ENCODE measurements at places on chromosomes 5 and 9. TPM values are rescaled to one million over a fixed set of nuclear protein-coding genes. Genes with fewer than 3 reads are reported as not detected.

EQTN gene
- total RNA-seq, result not detected

C5orf34 gene
- 4.1 TPM for total RNA-seq

FOXI1 gene
- total RNA-seq, result not detected

SPINK9 gene
- not detected for total RNA-seq

PRSS3 gene
- 0.26 TPM for total RNA-seq

KDM3B gene
- 39.8 TPM for total RNA-seq

FRMD3 gene
- total RNA-seq, result 0.66 TPM

MRPL36 gene
- 58.0 TPM for total RNA-seq

DNA sequence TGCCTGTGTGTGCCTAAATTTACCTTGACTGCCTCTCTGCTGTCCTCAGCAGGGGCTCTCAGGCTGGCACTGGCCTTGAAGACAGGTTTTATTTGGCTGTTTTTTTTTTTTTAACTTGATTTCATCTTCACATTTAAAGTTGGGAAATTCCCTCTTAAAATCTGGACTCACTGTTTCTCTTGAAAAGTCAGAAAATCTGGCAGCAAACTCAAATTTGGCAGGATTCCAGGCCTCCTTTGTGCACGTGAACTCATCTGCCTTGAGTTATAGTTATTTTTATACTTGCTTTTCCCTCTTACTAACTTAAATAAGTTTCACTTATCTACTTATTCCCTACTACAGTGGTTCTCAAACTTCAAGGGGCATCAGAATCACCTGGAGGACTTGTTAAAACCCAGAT lies 118.4 kb upstream of the MAP3K1 start:
- no peaks in the 10 kb centered on the region for H3K36me3 ChIP-seq
- no peak overlapping the region for H3K4me3 ChIP-seq
- peak; percentile 53 for DNase-seq
- peaks cover 2% of the 10 kb centered on the region for H3K27me3 ChIP-seq
- H3K27ac ChIP-seq, result no peak overlapping the region

DNA sequence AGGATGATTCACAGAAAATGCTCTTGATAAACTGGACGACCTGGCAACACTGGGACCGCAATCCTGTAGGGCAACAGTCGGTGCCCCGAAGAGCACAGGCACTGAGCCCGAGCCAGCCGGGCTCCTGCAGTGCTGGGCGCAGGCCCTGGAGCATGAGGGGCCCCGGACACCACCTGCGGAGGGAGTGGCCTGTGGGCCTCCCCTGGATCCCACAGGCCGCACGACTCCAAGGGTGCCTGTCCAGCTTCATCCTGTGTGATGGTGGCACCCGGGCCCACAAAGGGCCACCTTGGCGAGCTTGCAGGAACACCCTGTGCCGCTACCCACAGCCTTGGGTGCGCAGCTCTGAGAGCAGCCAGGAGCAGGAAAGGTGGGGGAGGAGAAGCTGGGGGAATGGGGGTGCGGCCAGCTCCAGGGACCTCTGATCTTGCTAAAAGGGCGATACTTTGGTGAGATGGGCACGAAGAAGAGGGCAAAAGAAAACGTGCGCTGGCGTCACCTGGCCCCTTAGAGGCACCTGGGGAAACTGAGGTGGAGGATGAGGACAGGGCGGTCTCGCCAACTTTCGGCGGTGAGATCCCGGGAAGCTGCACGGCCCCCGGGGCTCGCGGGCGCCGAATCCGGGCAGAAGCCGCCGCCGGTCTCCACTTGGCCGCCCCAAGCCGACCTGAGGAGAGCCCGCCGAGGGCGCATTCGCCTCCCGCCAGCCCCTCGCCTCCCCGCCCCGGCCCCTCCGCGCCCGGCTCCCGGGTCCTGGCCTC lies 722 bp downstream of the TBC1D9B start:
- H3K27me3 ChIP-seq, result no peaks in the 10 kb centered on the region
- peak; percentile 14 for DNase-seq
- peaks cover 14% of the 10 kb centered on the region for H3K36me3 ChIP-seq
- peak overlapping the region; percentile 76 for H3K4me3 ChIP-seq
- peak overlapping the region; percentile 39 for H3K27ac ChIP-seq

GRCh38 chr5:98204798-98205197 lies 568.7 kb upstream of the RGMB start:
- H3K4me3 ChIP-seq, result no peak overlapping the region
- no peaks in the 10 kb centered on the region for H3K27me3 ChIP-seq
- H3K4me1 ChIP-seq, result peaks cover 3% of the 10 kb centered on the region
- no peak overlapping the region for H3K27ac ChIP-seq

GRCh38 chr9:77018969-77019235 lies 553 bp upstream of the FOXB2 start:
- H3K27me3 ChIP-seq, result peaks cover 93% of the 10 kb centered on the region
- no peaks in the 10 kb centered on the region for H3K36me3 ChIP-seq
- no peak for DNase-seq
- H3K27ac ChIP-seq, result no peak overlapping the region
- H3K4me3 ChIP-seq, result no peak overlapping the region

- H3K27me3 ChIP-seq, result no peaks in the 10 kb centered on the region
- no peak overlapping the region for H3K4me3 ChIP-seq
Observed at GRCh38 chr5:35785601-35786085, 71.0 kb upstream of the IL7R start.

GRCh38 chr9:121266906-121267650 lies 884 bp upstream of the GSN start:
- no peaks in the 10 kb centered on the region for H3K27me3 ChIP-seq
- H3K4me3 ChIP-seq, result peak overlapping the region; percentile 57
- no peak overlapping the region for H3K27ac ChIP-seq
- no peak for DNase-seq
- H3K4me1 ChIP-seq, result peaks cover 13% of the 10 kb centered on the region

- DNase-seq, result no peak
- no peak overlapping the region for H3K27ac ChIP-seq
Observed at GRCh38 chr9:72921888-72922654, 30.8 kb downstream of the ALDH1A1 start.

DNA sequence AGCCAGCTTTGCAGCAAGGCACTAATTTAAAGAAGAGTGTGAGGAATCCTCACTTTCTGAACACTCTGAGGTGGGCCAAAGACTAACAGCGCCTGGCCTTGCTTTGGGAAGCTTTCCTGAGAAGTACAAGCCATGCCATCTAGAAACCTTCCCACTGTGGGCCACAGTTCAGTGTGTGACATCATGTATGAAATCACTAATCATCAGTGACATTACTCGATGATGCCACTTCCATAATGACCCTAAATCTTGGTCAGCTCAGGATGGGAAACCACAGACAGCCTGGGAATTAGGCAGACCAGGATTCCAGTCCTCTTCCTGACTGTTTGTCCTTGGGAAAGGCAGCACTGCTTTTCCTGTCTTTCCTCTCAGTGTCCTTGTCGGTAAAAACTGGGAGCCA lies 54.2 kb upstream of the HSPA9 start:
- no peaks in the 10 kb centered on the region for H3K4me1 ChIP-seq
- H3K27me3 ChIP-seq, result peaks cover 3% of the 10 kb centered on the region
- H3K27ac ChIP-seq, result no peak overlapping the region
- DNase-seq, result no peak

DNA sequence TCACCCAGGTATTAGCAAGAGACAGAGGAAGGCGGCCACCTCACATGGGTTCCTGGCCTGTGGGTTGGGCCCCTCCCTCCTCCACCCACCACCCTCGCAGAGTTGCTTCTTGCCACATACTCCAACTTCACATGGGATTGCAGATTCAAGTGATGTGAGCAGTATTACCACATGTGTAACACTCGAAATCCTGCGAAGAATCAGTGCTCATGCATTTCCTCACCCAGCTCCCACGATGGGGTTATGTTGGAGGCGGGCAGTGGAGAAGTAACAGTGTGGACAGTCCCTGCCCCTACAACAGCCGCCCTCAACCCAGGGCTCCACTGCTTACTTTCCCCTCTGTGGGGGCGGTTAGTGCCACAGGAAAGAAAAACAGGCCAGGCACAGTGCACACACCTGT lies 3.9 kb upstream of the FBP1 start:
- no peak overlapping the region for H3K4me3 ChIP-seq
- no peaks in the 10 kb centered on the region for H3K36me3 ChIP-seq
- peaks cover 15% of the 10 kb centered on the region for H3K27me3 ChIP-seq
- H3K27ac ChIP-seq, result no peak overlapping the region

GRCh38 chr5:168765551-168766425 lies 186.6 kb upstream of the PANK3 start:
- H3K27me3 ChIP-seq, result no peaks in the 10 kb centered on the region
- DNase-seq, result no peak

- no peak overlapping the region for H3K27ac ChIP-seq
- no peak for DNase-seq
- no peaks in the 10 kb centered on the region for H3K36me3 ChIP-seq
- no peaks in the 10 kb centered on the region for H3K4me1 ChIP-seq
Observed at GRCh38 chr9:5536684-5537083, 26.4 kb downstream of the PDCD1LG2 start.
